ENCODE measurements at places on chromosomes 4 and X.

DNA sequence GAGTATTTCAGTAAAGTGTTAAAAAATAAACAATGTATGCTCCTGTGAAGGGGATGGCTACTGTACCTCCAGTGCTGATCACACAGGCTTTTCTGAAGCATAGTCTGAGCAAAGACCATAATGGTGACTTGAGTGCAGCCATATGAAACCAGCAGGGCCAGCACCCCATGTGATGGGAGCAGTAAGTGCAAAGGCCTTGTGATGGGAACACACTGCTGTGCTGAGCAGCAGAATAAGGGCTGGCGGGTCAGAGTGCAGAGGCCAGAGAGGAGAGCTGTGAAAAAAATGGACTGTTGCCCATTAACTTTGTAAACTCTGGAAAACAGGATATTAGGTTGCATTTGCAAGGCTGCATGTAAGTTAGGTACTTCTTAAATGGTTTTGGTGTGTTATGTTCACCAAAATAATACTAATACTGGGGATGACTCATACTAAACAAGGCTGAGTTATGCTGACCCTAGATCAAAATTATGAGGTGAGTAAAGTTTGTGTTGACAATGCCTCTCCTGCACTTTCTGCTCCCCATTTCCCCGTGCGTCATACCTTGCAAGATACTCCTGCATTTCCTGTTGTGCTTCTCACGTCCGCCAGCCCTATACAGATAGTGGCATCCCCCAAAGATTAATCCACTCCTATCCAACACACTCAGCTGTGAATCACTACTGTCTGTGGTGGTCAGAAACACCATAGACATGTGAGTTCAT lies 67.0 kb upstream of the FAM9A start:
- DNase-seq, result no peak
- H3K36me3 ChIP-seq, result no peaks in the 10 kb centered on the region
- H3K4me3 ChIP-seq, result no peak overlapping the region
- no peaks in the 10 kb centered on the region for H3K4me1 ChIP-seq
- no peak overlapping the region for H3K27ac ChIP-seq

GRCh38 chrX:12771445-12772069 lies 19.7 kb upstream of the PRPS2 start:
- DNase-seq, result peak; percentile 67
- H3K36me3 ChIP-seq, result no peaks in the 10 kb centered on the region
- H3K4me3 ChIP-seq, result no peak overlapping the region
- no peak overlapping the region for H3K27ac ChIP-seq

GRCh38 chr4:99061048-99061700 lies 27.4 kb downstream of the ADH5 start:
- H3K36me3 ChIP-seq, result peaks cover 51% of the 10 kb centered on the region
- H3K27ac ChIP-seq, result peak overlapping the region; percentile 53
- H3K27me3 ChIP-seq, result no peaks in the 10 kb centered on the region
- no peak overlapping the region for H3K4me3 ChIP-seq
- no peak for DNase-seq

- no peaks in the 10 kb centered on the region for H3K27me3 ChIP-seq
- no peak overlapping the region for H3K4me3 ChIP-seq
- H3K27ac ChIP-seq, result no peak overlapping the region
- H3K36me3 ChIP-seq, result peaks cover 9% of the 10 kb centered on the region
- H3K4me1 ChIP-seq, result no peaks in the 10 kb centered on the region
Measured at GRCh38 chrX:102866981-102867656, 70.0 kb upstream of the RAB40AL start.

DNA sequence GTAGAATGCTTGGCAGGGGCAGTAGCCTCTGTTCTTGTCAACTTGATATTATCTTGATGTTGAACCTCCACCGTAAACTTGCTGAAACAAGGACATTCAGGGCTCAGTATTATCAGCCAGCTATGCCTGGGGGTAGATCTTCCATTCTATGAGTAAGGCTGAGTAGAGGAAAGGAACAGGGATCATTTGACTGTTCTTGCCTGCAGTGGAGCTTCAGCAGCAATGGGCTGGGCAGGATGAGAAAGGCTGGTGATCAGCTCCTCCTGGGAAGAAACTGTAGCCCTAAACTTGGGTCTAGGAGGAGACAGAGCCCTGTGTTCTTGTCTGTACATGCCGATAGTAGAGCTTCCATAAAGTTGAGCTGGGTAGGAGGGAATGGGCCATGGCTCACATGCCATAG lies 127.2 kb downstream of the CCSER1 start:
- H3K27me3 ChIP-seq, result no peaks in the 10 kb centered on the region
- no peak overlapping the region for H3K27ac ChIP-seq
- no peak for DNase-seq
- no peaks in the 10 kb centered on the region for H3K36me3 ChIP-seq
- H3K4me3 ChIP-seq, result no peak overlapping the region

DNA sequence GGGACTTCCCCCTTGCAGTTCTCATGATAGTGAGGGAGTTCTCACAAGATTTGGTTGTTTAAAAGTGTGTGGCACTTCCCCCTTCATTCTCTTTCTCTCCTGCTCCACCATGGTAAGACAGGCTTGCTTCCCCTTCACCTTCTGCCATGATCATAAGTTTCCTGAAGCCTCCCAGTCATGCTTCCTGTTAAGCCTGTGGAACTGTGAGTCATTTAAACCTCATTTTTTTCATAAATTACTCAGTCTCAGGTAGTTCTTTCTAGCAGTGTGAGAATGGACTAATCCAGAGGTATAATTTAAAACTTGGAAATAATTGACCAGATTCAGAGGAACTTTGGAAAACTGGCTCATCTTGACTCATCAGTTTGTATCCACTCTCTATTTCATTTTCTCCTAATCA lies 129.0 kb downstream of the TMEM47 start:
- H3K4me3 ChIP-seq, result no peak overlapping the region
- no peak overlapping the region for H3K27ac ChIP-seq
- no peaks in the 10 kb centered on the region for H3K4me1 ChIP-seq
- no peaks in the 10 kb centered on the region for H3K27me3 ChIP-seq
- DNase-seq, result no peak

- no peak for DNase-seq
- H3K27ac ChIP-seq, result no peak overlapping the region
- H3K36me3 ChIP-seq, result no peaks in the 10 kb centered on the region
- H3K27me3 ChIP-seq, result no peaks in the 10 kb centered on the region
- no peaks in the 10 kb centered on the region for H3K4me1 ChIP-seq
Measured at GRCh38 chr4:156193800-156194199, 240.1 kb upstream of the CTSO start.

- DNase-seq, result no peak
- no peaks in the 10 kb centered on the region for H3K27me3 ChIP-seq
- H3K36me3 ChIP-seq, result no peaks in the 10 kb centered on the region
- no peaks in the 10 kb centered on the region for H3K4me1 ChIP-seq
Measured at GRCh38 chr4:158129694-158130093, 43.1 kb downstream of the GASK1B start.

GRCh38 chr4:54657185-54657550 lies 589 bp upstream of the KIT start:
- no peaks in the 10 kb centered on the region for H3K36me3 ChIP-seq
- H3K4me1 ChIP-seq, result peaks cover 12% of the 10 kb centered on the region
- H3K27me3 ChIP-seq, result peaks cover 56% of the 10 kb centered on the region

- peaks cover 20% of the 10 kb centered on the region for H3K4me1 ChIP-seq
- H3K4me3 ChIP-seq, result no peak overlapping the region
- DNase-seq, result no peak
Measured at GRCh38 chr4:145888393-145888792, 50.2 kb downstream of the ZNF827 start.

- H3K36me3 ChIP-seq, result no peaks in the 10 kb centered on the region
- no peak overlapping the region for H3K4me3 ChIP-seq
- DNase-seq, result no peak
- H3K4me1 ChIP-seq, result peaks cover 12% of the 10 kb centered on the region
Measured at GRCh38 chr4:121239951-121240350, 75.8 kb upstream of the TNIP3 start.

- no peak for DNase-seq
- H3K27ac ChIP-seq, result no peak overlapping the region
- peaks cover 9% of the 10 kb centered on the region for H3K27me3 ChIP-seq
- no peaks in the 10 kb centered on the region for H3K36me3 ChIP-seq
- no peaks in the 10 kb centered on the region for H3K4me1 ChIP-seq
Measured at GRCh38 chr4:154597798-154598774, 7.5 kb upstream of the FGA start.

- no peak for DNase-seq
- H3K27me3 ChIP-seq, result no peaks in the 10 kb centered on the region
- peaks cover 2% of the 10 kb centered on the region for H3K36me3 ChIP-seq
- H3K27ac ChIP-seq, result peak overlapping the region; percentile 87
Measured at GRCh38 chrX:154799556-154800348, 5.5 kb downstream of the MPP1 start.
